ENCODE measurements at places on chromosomes 4 and X.

DNA sequence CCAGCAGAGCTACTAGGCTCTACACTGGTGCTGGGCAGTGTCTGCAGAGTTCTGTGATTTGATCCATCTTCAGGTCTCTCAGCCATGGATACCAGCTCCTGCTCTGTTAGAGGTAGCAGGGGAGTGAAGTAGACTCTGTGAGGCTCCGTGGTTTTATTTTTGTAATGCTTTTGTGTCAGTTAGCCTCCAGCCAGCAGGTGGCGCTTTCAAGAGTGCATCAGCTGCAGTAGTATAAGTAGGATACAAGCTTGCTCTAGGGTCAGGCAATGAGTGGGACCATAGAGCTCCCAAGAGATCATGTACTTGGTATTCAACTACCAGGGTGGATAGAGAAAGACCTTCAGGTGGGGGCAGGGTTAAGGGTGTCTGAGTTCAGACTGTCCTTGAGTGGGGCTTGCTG is 362.5 kb upstream of the TRAM1L1 start:
- no peak for DNase-seq

DNA sequence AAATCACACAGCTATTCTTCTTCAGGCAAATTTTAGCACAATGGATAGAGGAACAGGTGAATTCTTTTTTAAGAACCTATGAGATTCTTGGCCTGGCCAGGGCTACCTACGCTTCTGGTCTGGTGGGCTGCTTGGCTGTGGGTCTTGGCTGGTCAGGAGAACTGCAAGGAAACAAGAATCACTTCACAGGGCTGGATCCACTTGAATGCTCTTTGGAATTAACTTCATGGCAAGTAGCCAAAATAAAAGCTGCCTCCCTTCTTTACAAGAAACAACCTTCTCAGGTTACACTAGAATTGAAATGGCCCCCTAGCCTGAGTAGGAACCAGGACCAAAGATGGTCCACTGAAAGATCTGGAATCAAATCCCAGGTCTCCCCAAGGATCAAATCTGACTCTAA is 519.1 kb downstream of the IQCM start:
- no peak for DNase-seq

GRCh38 chrX:148322906-148323305 is 177.5 kb upstream of the AFF2 start:
- DNase-seq, result no peak

- DNase-seq, result no peak
Observed at GRCh38 chr4:8507624-8508023, 67.0 kb downstream of the TRMT44 start.

- no peak for DNase-seq
Observed at GRCh38 chr4:185254434-185254833, 45.0 kb downstream of the SNX25 start.

DNA sequence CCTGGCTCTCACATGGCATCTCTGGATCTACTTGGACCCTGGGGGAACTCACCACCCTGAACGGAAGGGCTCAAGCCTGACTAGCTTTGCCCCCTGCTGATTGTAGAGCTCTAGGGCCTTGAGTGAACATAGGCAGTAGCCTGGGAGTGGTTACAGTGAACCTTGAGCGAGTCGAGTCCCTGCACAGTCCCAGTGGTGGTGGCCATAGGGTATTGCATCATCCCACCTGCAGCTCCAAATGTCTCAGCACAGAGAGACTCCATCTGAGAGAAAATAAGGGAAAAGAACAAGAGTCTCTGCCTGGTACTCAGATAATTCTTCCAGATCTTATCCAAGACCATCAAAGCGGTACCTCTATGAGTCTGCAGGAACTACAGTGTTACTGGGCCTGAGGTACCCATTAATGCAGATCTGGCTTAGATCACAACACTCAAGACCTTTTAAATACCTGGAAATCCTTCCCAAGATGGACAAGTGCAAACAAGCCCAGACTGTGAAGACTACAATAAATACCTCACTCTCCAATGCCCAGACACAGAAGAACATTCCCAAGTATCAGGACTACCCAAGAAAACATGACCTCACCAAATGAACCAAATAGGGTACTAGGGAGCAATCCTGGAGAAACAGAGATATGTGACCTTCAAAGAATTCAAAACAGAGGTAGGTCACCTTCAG is 167.5 kb upstream of the TET2 start:
- no peak for DNase-seq

DNA sequence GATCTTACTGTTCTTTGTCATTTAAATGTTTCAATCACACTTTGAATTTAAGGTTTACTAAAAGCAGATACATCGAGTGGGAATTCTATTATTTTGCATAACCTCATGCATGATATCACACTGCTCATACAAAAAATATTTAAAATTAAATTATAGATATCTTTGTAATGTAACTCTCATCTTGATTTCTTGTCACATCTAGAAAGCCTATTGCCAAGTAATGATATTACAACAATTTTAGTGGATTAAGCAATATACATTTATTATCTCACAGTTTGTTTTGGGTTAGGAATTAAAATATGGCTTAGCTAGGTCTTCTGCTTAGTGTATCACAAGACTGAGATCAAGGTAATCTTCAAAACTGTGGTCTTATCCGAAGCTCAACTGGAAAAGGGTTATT is 865.0 kb downstream of the CCSER1 start:
- no peak for DNase-seq

DNA sequence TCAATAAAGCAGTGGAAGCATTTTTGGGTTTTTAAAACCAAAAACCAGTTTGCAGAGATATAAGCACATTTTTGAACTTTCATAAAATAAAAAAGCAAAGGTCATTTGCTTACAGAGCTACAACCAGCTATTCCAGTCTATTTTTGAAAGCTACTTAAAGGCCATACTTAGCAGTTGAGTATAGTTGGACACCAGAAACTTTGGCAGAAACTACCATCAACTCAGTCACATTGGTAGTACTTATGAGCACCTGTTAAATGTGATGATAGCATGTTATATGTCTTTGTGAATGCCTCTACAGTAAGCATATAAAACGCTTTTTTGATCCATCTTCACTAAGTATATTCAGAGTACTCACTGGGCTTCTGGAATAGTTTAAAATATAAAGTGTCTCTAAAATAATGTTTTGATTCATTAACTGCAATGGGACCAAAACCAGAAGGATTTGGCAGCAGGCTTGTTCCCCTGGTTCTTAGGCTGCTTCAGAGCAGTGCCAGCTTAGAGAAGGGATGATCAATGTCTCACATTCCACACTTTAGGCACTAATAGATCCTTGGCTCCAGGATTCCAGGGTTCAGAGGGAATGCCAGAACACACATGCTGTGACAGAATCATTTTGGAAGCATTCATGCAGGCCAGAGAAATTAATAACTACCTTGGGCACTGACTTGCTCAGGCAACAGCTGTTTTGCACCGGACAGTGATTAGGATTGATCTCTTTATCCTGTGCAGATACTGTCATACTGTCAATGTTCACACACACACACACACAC is 103.9 kb downstream of the IQCM start:
- peak; percentile 46 for DNase-seq

DNA sequence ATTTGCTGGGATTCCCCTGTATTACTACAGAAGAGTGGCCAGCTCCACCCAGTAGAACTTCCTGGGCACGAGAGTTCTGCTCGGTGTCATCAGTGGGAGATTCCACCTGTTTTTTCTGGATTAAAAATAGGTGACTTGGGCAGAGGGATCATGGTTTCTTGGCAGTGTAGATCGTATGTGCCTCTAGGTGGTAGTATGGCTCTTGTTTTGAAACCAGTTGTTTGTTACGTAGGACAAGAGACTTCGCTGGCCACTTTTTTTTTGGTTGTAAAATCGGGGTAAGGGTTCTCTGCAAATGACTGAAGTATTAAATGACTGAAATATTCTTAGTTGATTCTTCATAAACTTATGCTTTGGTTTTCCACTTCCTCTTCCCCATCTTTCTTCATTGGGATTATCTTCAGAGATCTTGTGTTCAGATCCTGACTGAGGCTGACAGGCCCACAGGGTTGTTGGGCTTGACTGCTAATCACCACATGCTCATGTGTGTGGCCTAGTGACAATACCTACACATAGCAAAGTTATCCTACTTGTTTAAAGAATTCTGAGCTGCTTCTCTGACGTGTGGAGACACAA is 43.8 kb upstream of the WDR1 start:
- no peak for DNase-seq

GRCh38 chr4:177308847-177309521 is 690 bp upstream of the NEIL3 start:
- DNase-seq, result no peak

GRCh38 chr4:108611365-108611764 is 9.0 kb upstream of the RPL34 start:
- no peak for DNase-seq

- DNase-seq, result no peak
Observed at GRCh38 chr4:5892323-5893003, 423 bp downstream of the CRMP1 start.

- DNase-seq, result no peak
Observed at GRCh38 chr4:164892018-164892417, 15.0 kb downstream of the APELA start.

- no peak for DNase-seq
Observed at GRCh38 chr4:108313546-108314339, 145.0 kb upstream of the LEF1 start.

DNA sequence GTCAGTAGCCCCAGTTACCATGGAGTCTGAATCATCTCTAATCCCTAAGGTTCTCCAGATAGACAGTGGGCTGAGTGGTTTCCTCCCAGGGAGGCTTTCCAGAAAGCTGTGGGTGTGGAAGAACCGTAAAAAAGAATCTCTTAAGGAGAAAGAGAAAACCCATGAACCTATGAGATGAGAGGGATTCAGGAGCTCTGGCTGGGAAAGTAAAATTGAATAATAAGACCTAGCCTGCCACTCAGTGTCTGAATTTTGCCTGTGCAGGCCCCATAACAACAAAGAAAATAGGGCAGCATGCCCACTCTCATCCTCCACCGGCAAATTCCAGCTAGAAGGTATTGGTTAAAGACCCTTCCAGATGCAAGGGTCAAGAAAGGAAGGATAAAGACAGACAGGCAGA is 16.9 kb downstream of the AWAT2 start:
- no peak for DNase-seq

DNA sequence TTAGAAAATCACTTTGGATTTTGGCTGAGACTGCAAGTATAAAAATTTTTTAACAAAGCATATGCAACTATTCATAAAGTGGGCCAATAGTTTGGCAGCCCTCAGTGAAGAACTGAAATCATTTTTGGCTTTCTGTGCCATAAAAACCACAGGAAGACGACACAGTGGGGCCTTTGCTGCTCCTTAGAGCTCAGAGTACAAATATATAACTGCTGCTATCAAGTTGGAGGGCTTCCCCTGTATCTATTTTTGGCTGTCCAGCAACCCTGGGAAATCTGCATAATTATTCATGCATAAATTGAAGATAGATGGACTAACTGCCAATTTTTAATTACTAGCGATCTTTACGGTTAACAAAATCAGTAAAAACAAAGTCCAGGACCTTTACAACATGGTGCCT is 51.5 kb upstream of the FTHL17 start:
- DNase-seq, result no peak

DNA sequence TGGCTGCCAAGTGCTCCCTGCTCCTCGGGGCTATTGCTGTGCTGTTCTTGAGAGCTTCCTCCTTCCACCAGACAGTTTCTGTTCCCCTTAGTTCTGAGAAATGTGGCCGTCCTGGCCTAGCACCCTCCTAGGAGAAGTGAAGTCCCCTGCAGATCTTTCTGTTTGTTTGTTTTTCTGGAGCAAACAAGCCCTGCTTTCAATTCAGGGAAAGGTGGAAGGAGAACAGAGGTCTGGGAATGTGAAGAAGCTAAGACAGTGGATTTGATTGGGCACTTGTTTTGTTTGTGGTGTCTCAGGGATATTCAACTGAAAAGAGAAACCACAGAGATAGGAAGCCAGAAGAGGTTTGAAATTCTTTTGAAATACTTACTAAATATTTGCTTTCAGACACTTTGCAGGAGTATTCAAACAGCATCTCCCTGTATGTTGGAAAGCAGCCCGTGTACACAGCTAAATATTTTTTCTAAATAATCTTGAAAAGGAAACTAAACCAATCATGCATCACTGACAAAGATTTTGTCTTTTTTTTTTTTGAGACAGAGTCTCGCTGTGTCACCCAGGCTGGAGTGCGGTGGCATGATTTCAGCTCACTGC is 36.5 kb upstream of the PPM1K start:
- peak; percentile 26 for DNase-seq

DNA sequence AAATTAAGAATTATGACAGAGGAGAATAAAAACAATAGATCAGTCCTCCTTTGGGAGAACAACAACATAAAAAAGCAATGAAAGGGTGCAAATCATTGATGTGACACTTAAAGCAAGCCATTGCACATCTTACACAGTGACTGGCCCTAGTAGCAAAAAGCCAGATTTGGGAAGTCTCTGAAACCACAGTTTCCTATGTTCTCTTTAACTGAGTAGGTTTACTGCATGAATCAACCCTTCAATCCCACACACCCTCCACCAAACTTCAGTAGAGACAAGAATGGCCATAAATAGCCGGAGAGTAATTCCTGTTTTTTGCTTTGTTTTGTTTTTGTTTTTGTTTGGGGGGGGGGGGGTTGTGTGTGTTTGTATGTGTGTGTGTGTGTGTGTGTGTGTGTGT is 180.8 kb downstream of the VEGFC start:
- DNase-seq, result no peak

GRCh38 chrX:134713618-134714107 is 55.4 kb upstream of the PLAC1 start:
- no peak for DNase-seq

- DNase-seq, result peak; percentile 78
Observed at GRCh38 chr4:173257732-173258717, 76.1 kb downstream of the HMGB2 start.

- peak; percentile 24 for DNase-seq
Observed at GRCh38 chr4:48490680-48491513, 845 bp downstream of the ZAR1 start.

DNA sequence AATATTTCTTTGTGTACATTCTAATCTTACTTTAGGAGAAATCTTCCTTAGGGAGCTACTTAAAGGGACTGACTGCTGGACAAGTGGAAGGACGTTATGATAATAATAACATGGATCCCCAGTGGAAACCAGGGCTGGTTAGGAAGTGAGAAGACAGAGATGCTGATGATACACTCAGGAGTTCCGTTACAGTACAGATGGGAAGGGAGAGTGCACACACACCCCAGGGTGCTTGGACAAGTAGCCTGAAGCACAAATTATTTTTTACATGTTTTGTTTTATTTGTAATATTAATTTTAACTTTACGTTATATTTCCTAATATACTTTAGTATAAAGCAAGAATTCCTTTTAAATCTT is 84.1 kb downstream of the BMPR1B start:
- DNase-seq, result no peak

GRCh38 chrX:71543316-71543715 is 10.4 kb downstream of the OGT start:
- DNase-seq, result no peak

GRCh38 chr4:336099-336892 is 1.3 kb upstream of the ZNF141 start:
- peak; percentile 44 for DNase-seq

- no peak for DNase-seq
Observed at GRCh38 chr4:101155945-101156344, 191.4 kb downstream of the PPP3CA start.

GRCh38 chr4:184246426-184246825 is 28.8 kb upstream of the ENPP6 start:
- no peak for DNase-seq

- no peak for DNase-seq
Observed at GRCh38 chrX:114267142-114267541, 316.7 kb upstream of the HTR2C start.

GRCh38 chr4:87356832-87357526 is 34.0 kb downstream of the HSD17B11 start:
- no peak for DNase-seq

Data from femur (tissue), 1 donor.